Ovary (tissue), 10 donors: ENCODE measurements at places on chromosomes 12 and 14.
A peak's percentile ranks its signal among the peaks of the same experiment; 100 is the strongest.

- no peak for DNase-seq
- H3K27me3 ChIP-seq: no peaks in the 10 kb centered on the region
- no peaks in the 10 kb centered on the region for H3K4me1 ChIP-seq
These were observed 128.8 kb downstream of the TSPAN9 start for GRCh38 chr12:3205742-3206519.

GRCh38 chr14:68145036-68145435 lies 325.5 kb downstream of the RAD51B start:
- DNase-seq: no peak
- no peaks in the 10 kb centered on the region for H3K36me3 ChIP-seq
- no peak overlapping the region for H3K4me3 ChIP-seq
- H3K4me1 ChIP-seq: peaks cover 23% of the 10 kb centered on the region

DNA sequence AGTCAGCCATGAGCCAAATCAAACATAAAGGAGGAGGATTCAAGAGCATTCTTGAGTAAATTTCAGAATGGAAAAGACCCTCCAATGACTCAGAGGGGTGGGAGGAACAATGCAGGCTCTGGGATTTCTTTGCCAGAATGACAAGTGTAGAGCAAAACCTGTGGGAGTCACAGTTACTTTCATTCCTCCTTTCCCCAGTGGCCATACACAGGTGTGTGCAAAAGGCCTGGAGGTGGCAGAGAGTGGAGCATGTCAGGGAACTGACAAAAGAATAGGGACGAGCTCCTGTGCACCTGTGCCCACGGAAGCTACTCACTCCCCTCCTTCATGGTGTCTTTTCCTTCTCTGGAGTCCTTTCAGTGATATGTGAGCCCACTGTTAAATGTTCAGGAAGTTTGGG lies 9.4 kb upstream of the CIPC start:
- no peak overlapping the region for H3K4me3 ChIP-seq
- DNase-seq: no peak
- no peaks in the 10 kb centered on the region for H3K4me1 ChIP-seq
- H3K27me3 ChIP-seq: no peaks in the 10 kb centered on the region
- no peak overlapping the region for H3K27ac ChIP-seq
- no peaks in the 10 kb centered on the region for H3K36me3 ChIP-seq

GRCh38 chr12:132597333-132598316 lies 12.8 kb downstream of the LRCOL1 start:
- H3K36me3 ChIP-seq: no peaks in the 10 kb centered on the region
- peak; percentile 66 for DNase-seq
- peaks cover 2% of the 10 kb centered on the region for H3K4me1 ChIP-seq
- H3K27ac ChIP-seq: no peak overlapping the region

- no peaks in the 10 kb centered on the region for H3K4me1 ChIP-seq
- H3K27ac ChIP-seq: no peak overlapping the region
- DNase-seq: no peak
- H3K4me3 ChIP-seq: no peak overlapping the region
- no peaks in the 10 kb centered on the region for H3K27me3 ChIP-seq
These were observed 70.1 kb downstream of the ZNF641 start for GRCh38 chr12:48280572-48280971.

GRCh38 chr12:16785953-16786352 lies 180.0 kb upstream of the LMO3 start:
- no peak for DNase-seq
- no peak overlapping the region for H3K4me3 ChIP-seq
- no peaks in the 10 kb centered on the region for H3K36me3 ChIP-seq
- H3K4me1 ChIP-seq: no peaks in the 10 kb centered on the region
- H3K27me3 ChIP-seq: no peaks in the 10 kb centered on the region

GRCh38 chr12:103811791-103812190 lies 29.2 kb downstream of the NT5DC3 start:
- no peaks in the 10 kb centered on the region for H3K27me3 ChIP-seq
- H3K27ac ChIP-seq: no peak overlapping the region
- H3K4me1 ChIP-seq: no peaks in the 10 kb centered on the region
- DNase-seq: no peak
- H3K36me3 ChIP-seq: no peaks in the 10 kb centered on the region

GRCh38 chr12:49335118-49335954 lies 1.7 kb downstream of the C1QL4 start:
- H3K4me3 ChIP-seq: no peak overlapping the region
- no peaks in the 10 kb centered on the region for H3K4me1 ChIP-seq
- H3K27me3 ChIP-seq: no peaks in the 10 kb centered on the region
- H3K36me3 ChIP-seq: no peaks in the 10 kb centered on the region
- DNase-seq: no peak

GRCh38 chr12:67710582-67710981 lies 62.0 kb downstream of the DYRK2 start:
- H3K27me3 ChIP-seq: no peaks in the 10 kb centered on the region
- H3K27ac ChIP-seq: no peak overlapping the region
- no peak for DNase-seq
- H3K4me1 ChIP-seq: no peaks in the 10 kb centered on the region
- H3K4me3 ChIP-seq: no peak overlapping the region
- H3K36me3 ChIP-seq: no peaks in the 10 kb centered on the region

DNA sequence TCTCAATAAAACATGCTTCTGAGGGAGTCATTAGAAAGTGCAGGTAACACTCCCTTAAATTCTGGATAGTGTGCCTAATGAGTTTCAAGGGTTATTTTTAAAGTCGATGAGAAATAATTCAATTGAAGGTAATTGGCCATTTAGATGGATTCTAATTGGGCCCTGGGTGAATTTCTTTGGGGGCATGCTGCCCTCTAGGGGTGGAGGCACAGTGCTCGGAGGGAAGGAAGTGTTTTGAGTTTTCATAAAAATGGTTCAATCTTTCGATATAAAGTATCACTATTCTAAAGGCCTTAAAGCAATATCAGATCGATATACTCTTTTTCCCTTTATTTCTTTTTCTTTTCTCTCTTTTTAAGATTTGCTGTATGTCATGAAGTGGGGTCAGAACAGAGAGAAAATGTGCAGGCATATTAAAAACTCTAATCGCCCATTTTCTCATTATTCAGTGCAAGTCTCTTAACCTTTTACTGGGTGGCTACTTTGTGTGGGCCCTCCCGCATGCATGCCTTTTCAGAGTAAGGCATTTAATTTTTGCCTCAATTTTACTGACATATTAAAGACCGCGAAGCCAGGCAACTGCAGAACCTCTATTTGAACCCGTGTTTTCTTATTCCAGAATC lies 25.5 kb downstream of the NKX2-8 start:
- H3K27me3 ChIP-seq: no peaks in the 10 kb centered on the region
- DNase-seq: no peak
- H3K4me3 ChIP-seq: no peak overlapping the region
- no peak overlapping the region for H3K27ac ChIP-seq
- no peaks in the 10 kb centered on the region for H3K36me3 ChIP-seq

- H3K27ac ChIP-seq: no peak overlapping the region
- no peaks in the 10 kb centered on the region for H3K36me3 ChIP-seq
- no peak overlapping the region for H3K4me3 ChIP-seq
- no peak for DNase-seq
- H3K4me1 ChIP-seq: no peaks in the 10 kb centered on the region
These were observed 11.4 kb upstream of the TAC3 start for GRCh38 chr12:57027805-57028153.

- no peaks in the 10 kb centered on the region for H3K36me3 ChIP-seq
- peak; percentile 39 for DNase-seq
- H3K4me3 ChIP-seq: no peak overlapping the region
- no peak overlapping the region for H3K27ac ChIP-seq
These were observed 23.6 kb downstream of the RASSF3 start for GRCh38 chr12:64633940-64634337.

- no peaks in the 10 kb centered on the region for H3K4me1 ChIP-seq
- no peak for DNase-seq
- no peak overlapping the region for H3K4me3 ChIP-seq
- H3K27me3 ChIP-seq: no peaks in the 10 kb centered on the region
- no peaks in the 10 kb centered on the region for H3K36me3 ChIP-seq
These were observed 52.3 kb upstream of the EGLN3 start for GRCh38 chr14:34003082-34003668.

DNA sequence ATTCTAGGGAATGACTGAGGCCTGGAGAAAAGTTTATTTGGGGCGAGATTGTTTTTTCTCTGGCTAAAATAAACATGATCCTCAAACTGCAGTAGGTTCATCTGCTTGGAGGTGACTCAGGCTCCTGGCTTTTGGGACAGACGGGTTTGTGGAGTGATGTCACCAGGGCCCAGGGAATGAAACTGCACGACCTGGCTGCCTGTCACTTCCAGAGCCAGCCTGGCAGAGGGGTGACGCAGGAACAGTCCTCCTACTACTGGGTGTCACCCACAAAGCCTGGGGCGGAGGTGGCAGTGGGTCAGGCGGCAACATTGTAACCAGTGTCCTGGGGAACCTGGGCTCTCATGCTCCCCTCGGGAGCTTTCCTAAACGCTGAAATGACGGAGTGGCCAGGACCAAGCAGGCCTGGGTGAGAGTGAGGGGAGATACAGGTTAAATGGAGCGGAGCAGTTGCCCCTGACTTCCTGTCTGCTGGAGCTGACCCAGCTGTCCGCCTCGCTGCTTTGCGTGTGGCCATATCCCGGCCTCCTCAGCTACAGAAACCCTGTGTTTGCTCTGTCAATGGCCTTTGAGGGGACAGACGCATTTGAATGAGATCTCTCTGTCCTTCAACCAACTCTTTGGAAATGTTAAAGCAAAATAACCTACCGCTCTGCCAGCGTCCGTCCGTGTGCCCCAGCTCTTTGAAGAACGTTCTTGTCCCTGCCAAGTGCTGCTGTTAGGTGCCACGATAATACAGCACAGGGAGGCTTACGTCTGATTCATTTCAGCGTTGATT lies 6.5 kb downstream of the HIP1R start:
- H3K4me3 ChIP-seq: no peak overlapping the region
- no peak for DNase-seq
- no peaks in the 10 kb centered on the region for H3K36me3 ChIP-seq
- no peak overlapping the region for H3K27ac ChIP-seq
- H3K27me3 ChIP-seq: no peaks in the 10 kb centered on the region

- H3K36me3 ChIP-seq: no peaks in the 10 kb centered on the region
- H3K27me3 ChIP-seq: no peaks in the 10 kb centered on the region
- H3K4me1 ChIP-seq: peaks cover 2% of the 10 kb centered on the region
- peak; percentile 40 for DNase-seq
- peak overlapping the region; percentile 94 for H3K4me3 ChIP-seq
These were observed 610 bp downstream of the VSIG10 start for GRCh38 chr12:118103201-118103600.

DNA sequence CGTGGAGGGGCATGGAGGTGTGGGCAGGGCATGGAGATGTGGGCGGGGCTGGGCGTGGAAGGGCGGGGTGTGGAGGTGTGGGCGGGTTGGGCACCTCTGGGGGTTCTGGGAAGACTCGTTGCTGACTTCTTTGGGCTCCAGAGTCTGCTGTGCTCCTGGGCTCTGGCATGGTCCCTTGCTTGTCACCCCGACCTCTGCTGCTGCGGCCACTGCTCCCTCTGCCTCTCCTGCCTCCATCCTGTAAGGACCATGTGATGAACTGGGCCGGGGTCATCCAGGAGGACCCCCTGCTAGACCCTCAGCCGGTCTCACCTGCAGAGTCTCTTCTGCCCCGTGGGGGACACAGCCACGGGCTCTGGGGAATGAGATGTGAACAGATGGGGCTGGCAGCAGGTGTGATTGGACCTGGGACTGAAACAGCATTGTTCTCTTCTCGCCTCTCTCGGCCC lies 15.3 kb downstream of the NOC4L start:
- H3K27me3 ChIP-seq: no peaks in the 10 kb centered on the region
- no peaks in the 10 kb centered on the region for H3K36me3 ChIP-seq
- no peak for DNase-seq

DNA sequence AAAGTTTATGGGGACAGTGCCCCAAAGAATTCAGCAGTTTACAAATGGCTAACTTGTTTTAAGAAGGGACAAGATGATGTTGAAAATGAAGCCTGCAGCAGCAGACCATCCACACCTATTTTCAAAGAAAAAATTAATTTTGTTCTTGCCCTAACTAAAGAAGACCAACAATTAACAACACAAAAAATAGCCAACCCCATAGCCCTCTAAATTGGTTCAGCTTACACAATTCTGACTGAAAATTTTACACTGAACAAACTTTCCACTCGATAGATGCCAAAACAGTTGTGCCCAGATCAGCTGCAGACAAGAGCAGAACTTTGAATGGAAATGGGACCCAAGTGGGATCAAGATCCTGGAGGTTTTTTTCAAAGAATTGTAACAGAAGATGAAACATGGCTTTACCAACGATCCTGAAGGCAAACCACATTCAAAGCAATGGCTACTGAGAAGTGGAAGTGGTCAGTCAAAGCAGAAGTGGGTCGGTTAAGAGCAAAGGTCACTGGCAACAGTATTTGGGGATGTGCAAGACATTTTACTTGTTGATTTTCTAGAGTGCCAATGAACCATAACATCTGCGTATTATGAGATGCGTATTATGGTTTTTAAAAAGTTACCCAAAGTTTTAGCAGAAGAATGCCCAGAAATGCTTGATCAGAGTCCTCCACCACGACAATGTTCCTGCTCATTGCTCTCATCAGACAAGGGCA lies 30.0 kb downstream of the SLC39A9 start:
- no peak overlapping the region for H3K27ac ChIP-seq
- H3K27me3 ChIP-seq: no peaks in the 10 kb centered on the region
- no peak overlapping the region for H3K4me3 ChIP-seq
- peaks cover 1% of the 10 kb centered on the region for H3K4me1 ChIP-seq

GRCh38 chr14:101235335-101236103 lies 325.8 kb upstream of the DIO3 start:
- no peak overlapping the region for H3K4me3 ChIP-seq
- H3K27ac ChIP-seq: no peak overlapping the region
- no peaks in the 10 kb centered on the region for H3K27me3 ChIP-seq

GRCh38 chr12:26940516-26941214 lies 2.4 kb downstream of the FGFR1OP2 start:
- peaks cover 5% of the 10 kb centered on the region for H3K4me1 ChIP-seq
- H3K27ac ChIP-seq: no peak overlapping the region
- DNase-seq: no peak
- H3K36me3 ChIP-seq: no peaks in the 10 kb centered on the region
- H3K4me3 ChIP-seq: no peak overlapping the region
- H3K27me3 ChIP-seq: no peaks in the 10 kb centered on the region

DNA sequence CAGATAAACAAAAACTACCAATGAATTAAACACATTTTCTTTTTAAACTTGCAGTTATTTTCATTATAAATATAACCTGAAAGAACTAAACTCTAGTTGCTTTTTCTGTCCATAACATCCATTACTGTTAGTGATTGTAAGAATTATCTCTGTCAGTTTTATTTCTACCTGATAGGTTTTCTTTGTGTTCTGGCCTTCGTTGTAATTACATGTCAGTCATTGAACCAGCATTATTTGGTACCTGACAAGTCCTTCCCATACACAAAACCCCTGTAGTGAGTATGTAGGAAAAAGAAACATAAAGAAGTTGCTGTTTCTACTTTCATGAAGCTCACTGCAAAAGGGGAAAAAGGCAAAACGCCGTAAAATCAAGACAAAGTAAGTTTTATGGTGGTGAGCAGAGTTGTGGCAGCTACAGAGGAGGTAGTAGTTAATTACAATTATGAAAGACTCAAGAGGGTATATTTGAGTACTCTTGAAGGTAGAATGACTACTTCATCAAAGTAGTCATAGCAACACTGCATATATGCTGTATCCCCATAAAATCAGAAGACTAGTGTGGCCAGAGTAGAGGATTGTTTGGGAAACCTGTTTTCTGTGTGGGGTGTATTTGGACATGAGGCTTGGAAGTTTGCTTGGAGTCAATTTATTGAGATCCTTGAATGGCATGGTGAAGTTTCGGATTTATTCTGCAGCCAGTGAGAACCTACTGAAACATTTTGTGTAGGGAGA lies 102.8 kb downstream of the SLC5A8 start:
- DNase-seq: no peak
- H3K27ac ChIP-seq: no peak overlapping the region
- H3K27me3 ChIP-seq: no peaks in the 10 kb centered on the region
- no peaks in the 10 kb centered on the region for H3K4me1 ChIP-seq
